NCI-H748 treated with DMSO at 0.1 percent for 48 hours (cell line): ENCODE measurements at places on chromosomes 6 and 20.
A peak's percentile ranks its signal among the peaks of the same experiment; 100 is the strongest.

- peak; percentile 67 for DNase-seq
Measured at GRCh38 chr6:107666084-107666980, 157.8 kb downstream of the SCML4 start.

- no peak for DNase-seq
Measured at GRCh38 chr6:25174678-25175077, 104.5 kb upstream of the CARMIL1 start.

DNA sequence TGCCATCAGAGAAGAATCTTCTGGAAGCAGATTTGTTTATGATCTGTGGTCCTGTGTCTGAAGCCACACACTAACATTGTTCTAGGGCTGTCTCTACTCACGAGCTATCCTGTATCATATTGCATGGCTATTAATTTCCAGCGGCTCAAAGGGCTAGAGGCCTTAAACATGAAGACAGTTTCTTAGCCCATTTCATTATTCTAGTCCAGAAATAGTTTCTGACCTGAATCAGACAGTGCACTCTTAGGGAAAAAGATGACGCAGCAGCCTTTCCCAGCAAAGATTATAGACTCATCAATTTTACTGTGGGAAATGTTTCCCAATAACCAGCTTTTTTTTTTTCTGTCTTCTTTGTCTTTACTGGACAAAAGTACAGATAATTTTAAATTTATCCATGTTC, 105.3 kb upstream of the SUPT3H start:
- no peak for DNase-seq

DNA sequence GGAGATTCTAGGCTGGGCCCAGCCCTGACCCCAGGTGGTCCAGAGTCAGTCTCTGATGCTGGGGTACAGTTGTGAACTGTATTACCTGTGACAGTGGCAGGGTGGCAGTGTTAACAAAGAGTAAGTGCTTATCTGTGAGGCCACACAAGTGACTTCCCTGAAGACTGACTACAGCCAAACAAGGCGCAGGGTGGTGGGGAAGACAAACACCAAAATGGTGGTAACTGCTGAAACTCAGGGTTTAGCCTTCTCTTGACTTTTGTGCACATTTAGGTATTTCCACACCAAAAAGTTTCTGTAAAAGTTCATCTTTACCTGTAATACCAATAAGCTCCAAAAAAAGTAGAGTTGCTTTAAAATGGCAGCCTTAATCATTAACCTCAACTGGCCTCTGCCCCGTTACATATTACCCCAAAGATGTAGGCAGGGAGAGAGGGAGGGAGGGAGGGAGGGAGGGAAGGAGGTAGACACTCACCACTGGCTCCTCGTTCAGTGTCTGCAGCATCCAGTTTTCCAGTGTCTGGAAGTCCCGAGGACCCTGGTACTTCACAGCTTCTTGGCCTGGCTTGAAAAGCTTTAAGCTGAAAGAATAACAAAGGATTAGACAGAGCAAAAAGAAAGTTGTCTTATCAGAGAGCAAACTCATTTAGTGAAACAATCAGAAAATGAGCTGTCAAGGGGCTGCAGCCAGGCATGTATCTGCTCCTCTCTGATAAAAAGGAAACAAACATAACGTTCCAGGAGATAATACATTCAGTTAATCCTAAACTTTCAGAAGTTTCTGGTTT, 11.3 kb downstream of the TXNDC5 start:
- DNase-seq, result no peak

GRCh38 chr20:6898928-6899327, 131.4 kb downstream of the BMP2 start:
- no peak for DNase-seq

DNA sequence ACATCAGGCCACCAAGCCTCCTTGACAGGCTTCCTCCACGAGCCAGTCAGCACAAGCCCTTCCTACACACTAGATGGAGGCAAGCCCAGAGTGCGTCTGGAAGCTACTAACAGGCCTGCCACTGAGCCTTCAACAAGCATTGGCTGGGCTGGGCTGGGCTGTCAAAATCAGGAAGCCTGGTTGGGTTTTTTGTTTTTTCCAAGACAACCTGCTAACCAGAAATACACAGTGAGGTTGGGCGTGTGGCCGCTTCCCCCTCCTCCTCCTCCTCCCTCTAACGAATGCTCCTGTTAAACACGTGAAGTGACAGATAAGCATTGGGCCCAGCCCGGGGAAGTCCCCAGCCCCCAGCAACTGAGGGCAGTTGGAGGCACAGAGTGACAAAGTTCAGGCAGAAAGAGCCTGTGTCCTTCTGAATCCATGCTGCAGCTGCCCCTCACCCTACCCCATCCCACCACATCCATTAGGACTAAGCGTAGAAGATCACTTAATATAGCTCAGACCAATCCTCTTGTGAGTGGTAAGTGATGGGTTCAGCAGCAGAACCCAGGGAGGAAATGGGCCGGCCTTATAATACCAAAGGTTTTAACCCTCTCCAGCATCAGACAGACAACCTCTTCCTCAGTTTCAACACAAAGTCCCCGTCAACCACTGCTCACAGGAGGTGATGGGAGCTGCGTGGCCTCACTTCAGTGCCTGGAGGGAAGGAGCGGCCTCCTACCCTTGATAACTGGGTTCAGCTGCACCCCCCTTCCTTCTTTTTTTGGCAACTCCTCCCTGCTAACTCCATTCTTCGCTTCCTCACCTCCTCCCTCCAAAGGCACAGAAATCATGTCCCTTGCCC, 1.1 kb downstream of the NFATC2 start:
- no peak for DNase-seq

GRCh38 chr6:111377558-111378120, 105.4 kb downstream of the REV3L start:
- no peak for DNase-seq

DNA sequence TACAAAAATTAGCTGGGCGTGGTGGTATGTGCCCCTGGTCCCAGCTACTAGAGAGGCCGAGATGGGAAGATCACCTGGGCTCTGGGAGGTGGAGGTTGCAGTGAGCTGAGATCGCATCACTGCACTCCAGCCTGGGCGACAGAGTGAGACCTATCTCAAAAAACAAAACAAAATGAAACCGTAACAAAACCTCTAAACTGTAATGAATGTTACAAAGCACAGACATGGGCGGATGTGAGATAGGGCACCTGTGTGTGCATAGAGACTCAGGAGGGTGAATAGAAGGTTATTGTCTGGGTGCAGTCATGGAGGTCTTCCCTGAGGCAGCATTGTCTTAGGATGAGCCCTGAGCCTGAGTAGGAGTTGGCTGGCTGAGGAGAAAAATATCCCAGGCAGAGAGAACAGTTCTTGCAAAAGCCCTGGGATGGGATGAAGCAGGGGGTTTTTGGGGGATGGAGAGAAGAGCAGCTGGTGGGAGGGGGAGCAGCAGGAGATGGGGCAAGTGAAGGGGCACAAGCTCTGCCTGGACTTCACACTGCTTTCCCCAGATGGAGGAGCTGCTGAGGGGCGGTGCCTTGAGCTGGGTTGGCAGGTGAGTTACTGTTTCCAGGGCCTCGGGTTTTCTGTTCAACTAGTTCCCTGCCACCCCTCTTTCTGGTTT, 5.2 kb downstream of the BCAS4 start:
- DNase-seq, result no peak

- no peak for DNase-seq
Measured at GRCh38 chr6:38688579-38689087, 14.3 kb downstream of the GLO1 start.

GRCh38 chr20:20411836-20412235, 43.9 kb downstream of the INSM1 start:
- no peak for DNase-seq

DNA sequence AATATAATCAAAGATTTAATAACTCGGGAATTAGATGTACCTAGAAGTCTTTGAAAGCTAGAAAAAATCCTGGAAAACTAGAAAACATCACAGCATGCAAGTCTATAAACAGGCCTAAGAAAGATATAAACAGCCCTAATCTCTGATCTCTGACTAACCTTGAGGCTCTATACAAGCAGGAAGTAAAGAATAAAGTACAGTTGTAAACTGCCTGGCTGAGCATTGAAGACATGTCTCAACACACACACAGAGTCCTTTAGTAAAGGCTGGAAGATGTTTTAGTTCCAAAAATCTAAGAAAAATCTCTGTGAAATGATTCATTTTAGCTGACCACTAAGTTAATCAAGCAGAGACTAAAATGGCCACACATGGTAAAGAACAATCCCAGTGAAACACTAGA, 774.5 kb downstream of the EYS start:
- no peak for DNase-seq

GRCh38 chr6:155399062-155399744, 56.4 kb downstream of the NOX3 start:
- DNase-seq, result no peak

- DNase-seq, result peak; percentile 49
Measured at GRCh38 chr6:89952105-89952671, 57.9 kb downstream of the GJA10 start.
